ENCODE measurements at places on chromosomes 12 and 14.

DNA sequence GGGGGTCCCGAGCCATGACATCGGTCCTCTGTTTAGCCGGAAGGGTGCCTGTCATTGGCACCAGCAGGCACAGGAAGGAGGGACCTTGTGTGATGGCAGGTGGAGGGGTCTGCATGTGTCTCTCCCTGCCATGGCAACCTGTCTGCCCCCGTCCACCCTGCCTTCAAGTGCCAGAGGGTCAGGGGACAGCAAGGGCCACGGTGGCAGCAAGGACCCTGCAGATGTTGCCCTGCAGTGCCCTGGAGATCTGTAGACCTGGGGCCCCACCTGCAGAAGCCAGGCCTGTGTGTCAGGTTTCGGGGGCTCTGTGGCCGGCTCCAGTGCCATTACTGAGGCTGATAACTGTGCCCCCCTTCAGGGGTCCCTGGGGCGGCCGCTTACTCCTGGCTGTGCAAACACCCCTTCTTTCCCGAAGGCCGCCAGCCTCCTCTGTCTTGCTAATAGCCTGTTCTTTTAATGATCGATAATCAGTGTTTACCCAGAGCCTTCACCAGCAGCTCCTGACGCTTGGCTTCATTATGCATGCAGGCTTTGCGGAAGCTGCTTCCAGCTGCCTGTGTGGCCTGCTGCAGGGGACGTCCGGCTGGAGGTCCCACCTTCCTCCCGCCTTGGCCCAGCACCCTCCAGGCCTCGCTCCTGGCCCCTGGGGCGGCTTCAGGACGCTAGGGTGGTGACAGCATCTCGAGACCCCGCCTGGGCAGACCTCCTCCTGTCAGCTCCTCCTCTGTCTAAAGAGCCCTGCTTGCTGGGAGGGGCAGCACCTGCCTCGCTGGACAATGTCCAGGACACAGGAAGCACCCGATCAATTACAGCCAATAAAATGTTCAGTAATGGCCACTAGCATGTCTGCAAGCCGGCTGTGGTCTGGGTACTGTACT, 153.0 kb downstream of the KIF26A start:
- no peak for DNase-seq

DNA sequence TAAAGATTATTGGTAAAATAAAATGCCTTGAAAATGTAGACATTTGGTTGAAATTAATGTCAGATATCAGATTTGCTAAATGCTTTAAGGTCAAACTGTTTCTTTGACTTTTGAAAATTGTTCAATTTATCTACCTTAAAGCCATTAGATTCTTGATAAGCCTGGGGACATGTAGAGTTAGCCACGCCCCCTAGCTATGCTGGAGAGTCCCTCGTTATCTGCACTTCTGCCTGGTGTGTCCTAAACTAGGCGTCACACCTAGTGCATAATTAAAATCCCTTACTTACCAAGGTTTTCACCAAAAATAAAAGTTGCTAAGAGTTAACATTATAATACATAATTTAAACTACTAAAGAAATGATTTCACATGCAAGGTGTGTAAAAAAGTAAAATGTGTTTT, 79.5 kb downstream of the EGLN3 start:
- no peak for DNase-seq

- DNase-seq, result no peak
Observed at GRCh38 chr12:54865683-54866324, 11.5 kb downstream of the MUCL1 start.

DNA sequence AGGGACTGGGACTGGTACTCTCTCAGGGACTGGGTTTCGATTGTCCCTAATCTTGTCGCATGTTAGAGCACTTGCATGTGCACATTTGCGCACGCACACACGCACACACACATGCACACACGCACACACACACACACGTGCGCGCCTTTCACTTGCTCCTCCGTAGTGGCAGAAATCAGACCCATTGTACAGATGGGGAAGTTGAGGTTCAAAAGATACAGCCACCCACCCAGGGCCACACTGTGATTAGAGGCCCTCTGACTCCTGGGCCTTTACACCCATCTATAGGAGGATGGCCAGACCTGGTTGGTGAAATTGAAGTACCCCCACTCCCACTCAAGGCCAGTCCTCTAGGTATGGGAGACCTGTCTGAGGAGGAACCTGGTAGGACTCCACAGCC, 167.8 kb upstream of the LHX5 start:
- no peak for DNase-seq

- DNase-seq, result no peak
Observed at GRCh38 chr14:61322011-61322798, 826 bp downstream of the PRKCH start.
